ENCODE measurements at places on chromosomes 11 and 22.

DNA sequence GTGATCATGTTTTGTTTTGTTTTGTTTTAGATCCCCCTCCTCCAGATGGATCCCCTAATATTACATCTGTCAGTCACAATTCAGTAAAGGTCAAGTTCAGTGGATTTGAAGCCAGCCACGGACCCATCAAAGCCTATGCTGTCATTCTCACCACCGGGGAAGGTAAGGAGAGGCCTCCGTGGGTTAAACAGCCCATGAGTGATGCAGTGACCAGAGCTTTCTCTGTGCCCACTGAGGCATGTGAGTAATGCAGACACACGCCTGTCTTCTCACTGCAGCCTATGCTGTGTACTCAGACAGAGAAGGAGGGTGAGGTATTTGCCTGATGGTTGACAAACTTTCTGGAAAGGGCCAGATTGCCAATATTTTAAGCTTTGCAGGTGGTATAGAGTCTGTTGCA, 73.7 kb upstream of the OR4B1 start:
- no peak for DNase-seq

- DNase-seq: no peak
Measured at GRCh38 chr11:124898711-124899110, 1.0 kb upstream of the ROBO4 start.

GRCh38 chr11:85590848-85591483, 36.2 kb downstream of the DLG2 start:
- DNase-seq: no peak

- DNase-seq: peak; percentile 62
Measured at GRCh38 chr22:39311592-39312400, 7.6 kb downstream of the RPL3 start.

DNA sequence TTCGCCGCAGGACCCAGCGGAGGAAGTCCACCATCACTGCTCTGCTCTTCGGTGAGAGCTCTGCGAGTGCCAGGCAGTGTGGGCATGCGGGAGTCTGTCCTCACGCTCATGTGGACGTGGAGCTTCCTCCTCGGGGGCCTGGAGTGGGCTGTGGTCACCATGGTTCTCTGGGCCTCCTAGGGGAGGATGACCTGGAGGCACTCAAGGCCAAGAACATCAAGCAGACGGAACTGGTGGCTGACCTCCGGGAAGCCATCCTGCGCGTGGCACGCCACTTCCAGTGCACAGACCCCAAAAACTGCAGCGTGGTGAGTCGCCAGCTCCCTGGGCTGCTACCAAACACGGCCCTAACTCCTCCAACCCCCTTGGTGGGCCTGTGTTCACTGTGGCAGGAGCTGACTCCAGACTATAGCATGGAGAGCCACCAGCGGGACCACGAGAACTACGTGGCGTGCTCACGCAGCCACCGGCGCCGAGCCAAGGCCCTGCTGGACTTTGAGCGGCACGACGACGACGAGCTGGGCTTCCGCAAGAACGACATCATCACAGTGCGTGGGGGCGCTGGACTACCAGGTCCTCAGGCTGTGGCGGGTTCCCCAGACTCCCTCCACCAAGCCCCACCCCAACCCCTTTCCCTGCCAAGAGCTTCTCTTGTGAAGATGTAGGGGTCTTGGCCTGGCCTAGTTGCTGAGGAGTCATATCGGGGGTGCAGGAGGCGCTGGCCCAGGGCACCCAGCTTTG, 36.8 kb downstream of the SGSM3 start:
- no peak for DNase-seq

- DNase-seq: no peak
Measured at GRCh38 chr11:110472858-110473257, 43.1 kb downstream of the FDX1 start.

DNA sequence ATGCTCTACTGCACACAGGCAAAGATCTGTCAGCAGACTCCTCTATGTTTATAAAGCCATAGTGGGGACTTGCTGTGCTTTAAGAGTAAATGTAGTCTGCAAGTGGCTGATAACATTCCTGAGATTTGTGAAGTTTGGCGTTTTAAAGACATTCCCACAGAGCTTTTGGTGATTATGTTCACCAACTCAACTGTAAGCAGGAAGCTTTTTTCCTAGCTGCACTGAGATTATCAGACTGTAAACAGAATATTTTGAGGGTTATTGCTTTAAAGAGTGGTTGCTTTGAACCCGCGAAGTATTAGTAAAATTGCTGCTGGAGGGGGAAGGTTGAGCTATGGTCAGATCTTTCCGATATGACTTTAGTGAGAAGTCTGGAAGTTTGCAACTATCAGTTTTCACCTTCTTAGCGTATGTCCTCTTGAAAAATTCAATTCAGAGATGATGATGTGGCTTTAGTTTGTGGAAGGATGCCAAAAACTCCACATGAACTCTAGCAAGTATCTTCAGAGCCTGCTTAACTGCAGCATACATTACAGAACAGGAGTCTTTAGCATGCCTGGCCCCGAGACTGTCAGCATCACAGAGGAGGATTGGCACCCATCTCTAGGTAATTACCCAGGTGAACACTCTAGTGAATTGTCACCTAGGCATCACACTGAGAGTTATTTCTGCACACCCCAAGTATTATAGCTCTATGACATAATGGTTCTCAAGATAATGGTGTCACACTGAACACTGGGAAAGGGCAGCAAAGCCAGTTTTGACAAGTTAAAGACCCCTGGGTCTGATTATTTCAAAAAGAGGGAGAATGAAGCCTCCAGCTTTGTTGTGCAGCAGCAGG, 89.9 kb downstream of the MTNR1B start:
- DNase-seq: no peak

GRCh38 chr11:106208760-106209159, 131.3 kb downstream of the AASDHPPT start:
- DNase-seq: no peak

DNA sequence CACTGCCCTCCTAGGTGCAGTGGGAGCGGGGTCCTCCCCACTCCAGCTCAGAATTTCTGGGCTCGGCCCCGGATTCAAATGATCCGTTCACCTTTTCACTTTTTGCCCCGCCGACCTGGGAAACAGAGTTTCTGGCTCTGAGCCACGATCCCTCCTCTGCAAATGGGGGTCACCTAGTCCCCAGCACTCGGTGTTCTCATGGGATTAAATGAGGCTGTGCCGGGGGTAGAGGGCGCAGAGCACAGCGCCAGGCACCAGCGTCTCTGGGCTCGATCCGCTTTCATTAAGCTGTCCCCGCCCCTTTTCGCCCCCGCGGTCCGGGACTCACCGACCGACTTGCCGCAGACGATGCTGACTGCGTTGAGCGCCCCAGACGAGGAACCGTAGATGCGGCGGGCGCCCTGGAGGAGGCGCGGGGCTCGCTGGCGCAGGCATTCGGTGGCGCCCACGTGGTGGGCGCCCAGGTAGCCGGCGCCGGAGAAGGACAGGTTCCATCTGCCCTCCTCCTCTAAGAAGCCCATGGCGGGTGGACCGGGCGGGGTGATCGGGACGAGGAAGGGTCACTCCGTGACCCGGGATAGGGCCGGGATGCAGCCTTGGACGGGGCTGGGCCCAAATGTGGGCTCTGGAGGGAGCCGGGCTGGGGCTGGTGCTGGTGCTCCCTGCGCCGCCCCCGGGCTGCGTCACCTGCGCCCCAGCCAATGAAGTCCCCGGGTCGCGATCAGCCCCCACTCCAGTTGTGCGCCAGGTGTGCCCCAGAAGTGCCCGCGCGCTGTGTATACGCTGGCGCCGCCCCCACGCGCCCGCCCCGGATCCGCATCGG, at the start of gene PNPLA5:
Gene PNPLA5, minus strand, starts transcription at position 654 of the 823 bp plus-strand sequence. Its CDS starts 133 bp downstream, at position 521.
- DNase-seq: no peak

DNA sequence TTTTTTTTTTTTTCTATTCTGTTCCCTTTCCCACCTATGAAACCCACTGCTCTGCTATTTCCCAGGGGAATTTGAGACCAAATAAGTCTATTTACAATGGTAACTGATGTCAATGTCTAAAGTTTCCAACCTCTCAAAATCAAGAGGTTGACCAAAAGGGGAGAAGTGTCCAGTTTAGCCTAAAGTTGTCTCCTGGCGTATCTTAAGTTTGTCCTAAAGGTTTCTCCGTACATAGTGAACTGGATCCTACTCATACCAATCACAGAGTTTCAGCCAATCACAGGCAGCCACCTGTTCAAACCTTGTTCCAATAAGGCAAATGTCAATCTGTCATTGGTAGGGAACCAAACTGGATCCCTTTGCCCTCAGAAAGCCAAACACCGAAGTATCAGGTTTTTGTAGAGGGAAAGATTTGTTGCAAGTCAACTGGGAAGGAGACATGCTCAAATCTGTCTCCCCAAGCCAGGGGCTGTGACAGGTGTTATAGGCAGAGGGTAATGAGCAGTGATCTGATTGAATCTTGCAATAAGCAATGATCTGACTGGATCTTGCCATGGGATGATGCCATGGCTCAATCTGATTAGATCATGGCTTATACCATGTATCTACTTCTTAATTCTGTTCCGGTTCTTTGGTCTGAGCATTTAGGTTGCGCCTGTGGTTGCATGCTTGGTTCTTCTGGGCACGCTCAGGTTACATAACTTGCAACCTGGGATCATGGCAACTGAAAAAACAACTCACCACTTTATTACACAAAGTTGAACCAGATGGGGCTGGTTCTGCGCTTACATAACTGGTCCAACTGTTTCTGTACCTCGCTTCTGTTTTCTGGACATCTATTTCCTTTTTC, 1.1 kb upstream of the VPS37C start:
- no peak for DNase-seq

- DNase-seq: no peak
Measured at GRCh38 chr11:64854534-64855502, 10.4 kb upstream of the CDC42BPG start.

DNA sequence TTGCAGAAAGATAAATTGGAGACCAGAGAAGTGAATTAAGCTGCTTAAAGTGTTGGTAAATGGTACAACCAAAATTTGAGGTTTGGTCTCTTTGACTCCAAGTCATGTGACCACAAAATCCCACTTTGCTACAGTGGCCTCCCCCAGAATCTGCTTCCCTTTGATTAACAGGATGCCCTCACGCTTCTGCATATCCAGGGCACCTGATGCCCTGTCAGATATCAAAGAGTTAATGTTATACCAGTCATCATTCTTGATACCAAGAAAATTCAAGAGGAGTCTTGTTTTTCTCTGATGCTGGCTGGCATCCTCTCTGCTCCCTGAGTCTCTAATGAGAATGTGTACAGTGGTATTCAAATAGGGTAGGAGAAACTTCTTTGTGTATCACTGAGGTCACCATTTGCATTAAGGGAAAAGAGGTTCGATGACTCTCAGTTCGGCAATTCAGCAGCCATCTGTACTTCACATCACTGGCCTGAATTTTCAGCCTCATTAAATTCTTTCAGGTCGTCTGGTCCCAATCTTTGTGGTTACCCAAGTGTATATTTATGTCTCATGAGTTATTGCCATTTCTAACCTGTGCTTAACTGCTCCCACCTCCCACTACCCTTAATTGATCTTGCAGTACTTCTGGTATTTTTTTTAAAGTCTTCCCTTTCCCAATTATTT, 73.9 kb downstream of the BDNF start:
- no peak for DNase-seq

DNA sequence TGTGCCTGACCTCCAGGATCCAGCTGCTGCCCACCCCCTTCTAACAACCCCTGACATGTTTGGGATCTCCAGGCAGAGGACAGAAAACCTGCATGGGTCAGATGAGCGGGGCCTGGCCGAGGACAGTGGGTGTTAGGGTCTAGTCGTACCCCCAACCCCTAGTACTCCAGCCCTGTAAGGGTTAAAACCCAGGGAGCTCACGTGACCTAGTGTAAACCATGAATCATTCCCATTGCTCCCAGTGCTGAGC, 89.1 kb upstream of the CRYBB3 start:
- no peak for DNase-seq

GRCh38 chr22:47165338-47166032, 403.0 kb downstream of the TBC1D22A start:
- DNase-seq: no peak

GRCh38 chr22:48803948-48804810, 1023.5 kb downstream of the BRD1 start:
- no peak for DNase-seq

DNA sequence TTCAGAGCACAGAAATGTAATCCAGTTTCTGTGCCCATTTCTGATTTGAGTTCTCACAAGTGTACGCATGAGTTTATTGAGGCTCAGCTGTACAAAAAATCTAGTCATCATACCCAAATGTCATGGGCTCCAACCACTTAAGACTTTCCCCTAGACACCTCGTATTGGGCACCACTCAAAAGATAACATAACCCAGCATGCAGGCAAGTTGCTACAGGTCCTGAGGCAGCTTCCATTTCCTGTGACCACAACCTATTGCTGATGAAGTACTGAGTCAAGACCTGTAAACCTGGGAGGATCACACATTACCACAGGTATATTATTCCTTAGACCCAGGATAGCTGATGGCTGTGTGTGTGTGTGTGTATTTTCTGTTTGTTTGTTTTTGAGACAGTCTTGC, 95.2 kb downstream of the MRTFA start:
- DNase-seq: no peak

DNA sequence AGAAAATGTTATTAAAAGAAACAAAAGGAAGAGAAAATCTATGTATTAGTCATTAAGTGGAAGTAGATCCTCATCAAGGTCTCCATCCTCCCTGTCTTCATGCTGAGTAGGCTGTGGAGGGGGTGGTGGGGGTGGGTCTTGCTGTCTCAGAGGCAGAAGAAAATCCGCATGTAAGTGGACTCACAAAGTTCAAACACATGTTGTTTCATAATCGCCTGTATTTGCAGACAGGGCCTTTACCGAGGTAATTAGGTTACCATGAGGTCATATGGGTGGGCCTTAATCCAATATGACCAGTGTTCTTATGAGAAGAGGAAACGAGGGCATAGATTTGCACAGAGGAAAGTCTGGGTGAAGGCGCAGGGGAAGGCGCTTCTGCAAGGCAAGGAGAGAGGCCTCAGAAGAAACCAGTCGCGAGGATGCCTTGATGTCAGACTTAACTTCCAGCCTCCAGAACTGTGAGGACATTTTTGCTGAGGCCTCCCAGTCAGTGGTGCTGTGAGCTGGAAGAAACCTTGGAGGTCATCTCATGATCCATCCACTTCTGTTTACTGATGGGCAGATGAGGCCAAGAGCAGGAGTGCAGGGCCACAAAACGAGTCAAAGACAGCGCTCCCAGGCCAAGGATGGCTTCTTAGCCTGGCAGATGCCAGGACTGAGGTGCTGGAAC, 49.3 kb upstream of the THY1 start:
- DNase-seq: no peak

DNA sequence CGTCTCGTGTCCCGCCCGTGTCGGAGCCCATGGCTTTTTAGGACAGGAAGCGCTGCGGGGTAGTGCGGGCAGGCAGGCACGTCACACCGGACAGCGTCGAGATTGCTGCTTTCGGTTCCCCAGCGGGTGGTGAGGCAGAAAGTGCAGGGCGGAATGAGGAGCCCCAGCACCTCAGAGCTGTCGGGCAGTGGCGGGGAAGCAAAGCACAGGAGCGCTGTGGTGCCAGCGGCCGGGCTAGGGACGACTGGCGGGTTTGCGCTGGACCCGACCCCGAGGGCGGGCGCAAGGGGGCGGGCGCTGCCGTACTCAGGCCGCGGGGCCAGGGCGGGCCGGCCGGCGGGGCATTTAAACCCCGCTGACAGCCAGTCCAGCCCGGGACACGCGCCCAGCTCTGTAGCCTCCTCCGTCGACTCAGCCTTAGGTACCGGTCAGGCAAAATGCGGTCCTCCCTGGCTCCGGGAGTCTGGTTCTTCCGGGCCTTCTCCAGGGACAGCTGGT, at the start of gene SLC37A2:
Gene SLC37A2, plus strand, starts transcription at position 375 of the 498 bp plus-strand sequence. Its CDS starts 63 bp downstream, at position 438.
- DNase-seq: peak; percentile 85

- no peak for DNase-seq
Measured at GRCh38 chr11:43575913-43576310, 104.6 kb upstream of the HSD17B12 start.

All from GM06990 (cell line).